CD4-positive, alpha-beta T cell treated with Interleukin-4 for 4 hours (primary cell): ENCODE measurements at places on chromosomes 13 and 19.

- no peak for DNase-seq
Observed at GRCh38 chr19:51803519-51803918, 8.6 kb downstream of the FPR3 start.

DNA sequence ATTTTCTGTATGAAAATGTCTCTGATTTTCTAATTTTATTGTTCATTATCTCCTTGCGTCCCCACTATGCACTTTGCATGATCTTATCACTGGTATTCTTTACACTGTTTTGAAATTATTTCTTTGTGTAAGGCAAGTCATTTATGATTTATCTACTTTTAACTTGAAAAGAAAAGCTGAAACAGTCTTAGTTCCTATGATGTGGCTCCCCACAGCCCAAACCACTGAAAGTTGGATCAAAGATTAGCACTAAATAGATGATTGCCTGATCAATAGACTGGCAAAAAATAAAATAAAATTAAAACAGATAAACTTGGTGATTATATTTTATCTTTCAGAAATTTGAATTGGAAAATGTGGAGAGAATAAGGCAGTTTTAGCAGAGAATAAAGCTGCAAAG is 1101.9 kb downstream of the PCDH9 start:
- no peak for DNase-seq

DNA sequence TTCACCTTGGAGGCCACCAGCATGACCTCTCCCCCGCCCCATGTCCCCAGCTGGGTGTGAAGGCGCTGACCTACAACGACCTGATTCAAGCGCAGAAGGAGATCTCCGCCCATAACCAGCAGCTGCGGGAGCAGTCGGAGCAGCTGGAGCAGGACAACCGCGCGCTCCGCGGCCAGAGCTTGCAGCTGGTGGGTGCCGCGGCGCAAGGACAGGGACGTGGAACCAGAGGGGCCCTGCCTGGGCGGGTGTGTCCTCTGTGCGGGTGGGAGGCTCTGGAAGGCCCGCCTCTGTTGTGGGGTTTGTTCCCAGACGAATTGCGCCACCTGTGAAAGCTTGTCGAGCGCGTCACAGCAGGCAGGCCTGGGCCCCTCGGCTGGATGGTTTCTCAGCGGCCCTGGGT is 22.3 kb downstream of the PLEKHJ1 start:
- DNase-seq = no peak

DNA sequence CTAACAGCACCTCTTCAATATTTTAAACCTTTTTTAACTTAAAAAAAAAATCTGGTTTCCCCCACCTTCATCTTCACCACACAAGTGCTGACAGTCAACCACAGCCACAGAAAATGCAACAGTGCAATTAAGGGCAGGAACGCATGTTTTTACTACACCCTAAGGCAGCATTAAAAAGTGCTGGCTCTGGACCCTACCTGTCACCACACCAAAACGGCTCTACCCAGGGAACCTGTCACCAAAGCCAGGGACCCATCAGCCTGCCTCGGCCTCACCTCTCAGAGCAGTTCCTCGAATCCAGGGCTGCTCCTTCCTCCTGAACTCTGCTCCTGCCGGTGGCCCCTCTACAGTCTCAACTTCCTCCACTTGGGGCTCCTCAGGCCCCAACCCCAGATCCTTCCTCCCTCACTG is 22.5 kb upstream of the SLC35E1 start:
- peak; percentile 57 for DNase-seq

DNA sequence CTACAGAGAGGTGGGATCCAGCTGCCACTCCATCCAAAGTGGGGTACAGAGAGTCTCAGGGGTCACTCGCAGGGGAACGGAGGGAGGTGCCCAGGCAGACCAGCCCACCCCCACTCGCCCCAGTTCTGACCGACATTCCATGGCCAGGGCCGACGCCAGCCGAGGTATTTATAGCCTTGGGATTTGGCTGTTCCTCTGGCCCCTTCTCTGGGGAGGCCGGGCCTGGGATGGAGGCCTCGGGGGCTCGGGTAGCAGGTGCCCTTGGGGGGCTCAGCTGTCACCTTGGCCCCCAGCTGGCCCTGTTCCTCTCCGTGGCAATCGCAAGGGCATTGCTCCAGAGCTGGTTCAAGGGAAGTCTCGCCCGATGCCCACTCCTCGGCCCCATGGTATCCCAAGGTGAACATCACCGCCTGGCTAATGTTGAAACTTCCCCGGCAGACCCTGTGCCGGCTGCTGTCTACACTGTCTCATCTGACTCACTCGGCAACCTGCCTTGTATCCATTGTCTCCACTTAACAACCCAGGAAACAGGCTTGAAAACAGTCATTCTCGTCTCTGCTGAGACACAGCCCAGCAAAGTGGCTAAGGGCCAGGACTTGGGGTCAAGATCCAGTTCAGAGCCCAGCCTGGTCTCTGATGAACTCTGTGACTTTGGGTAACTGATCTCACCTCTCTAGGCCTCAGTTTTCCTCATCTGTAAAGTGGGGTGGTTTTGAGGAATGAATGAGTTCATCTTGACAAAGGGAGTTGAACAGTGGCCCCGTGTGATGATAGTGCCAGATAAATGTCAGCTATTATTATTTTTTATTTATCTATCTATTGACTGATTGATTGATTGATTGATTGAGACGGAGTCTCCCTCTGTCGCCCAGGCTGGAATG is 9.7 kb downstream of the PRKACA start:
- no peak for DNase-seq

DNA sequence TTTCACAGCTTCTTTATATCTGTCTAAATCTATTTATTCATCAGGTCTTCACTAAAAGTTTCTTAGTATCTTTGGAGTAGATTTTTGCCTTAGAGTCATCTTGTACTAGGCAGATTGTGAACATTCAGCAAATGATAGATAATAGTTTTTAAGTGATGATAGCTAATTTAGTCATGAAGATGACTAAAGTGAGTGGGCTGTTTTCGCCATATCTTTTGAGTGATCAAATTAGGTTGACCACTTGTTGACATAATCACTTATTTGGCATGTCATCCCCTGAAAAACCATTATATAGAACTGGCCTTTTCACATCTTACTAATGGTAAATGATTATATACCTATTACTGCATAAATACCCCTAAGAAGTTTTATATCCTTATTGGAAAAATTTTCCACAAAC is 999.2 kb downstream of the PCDH17 start:
- DNase-seq = no peak

DNA sequence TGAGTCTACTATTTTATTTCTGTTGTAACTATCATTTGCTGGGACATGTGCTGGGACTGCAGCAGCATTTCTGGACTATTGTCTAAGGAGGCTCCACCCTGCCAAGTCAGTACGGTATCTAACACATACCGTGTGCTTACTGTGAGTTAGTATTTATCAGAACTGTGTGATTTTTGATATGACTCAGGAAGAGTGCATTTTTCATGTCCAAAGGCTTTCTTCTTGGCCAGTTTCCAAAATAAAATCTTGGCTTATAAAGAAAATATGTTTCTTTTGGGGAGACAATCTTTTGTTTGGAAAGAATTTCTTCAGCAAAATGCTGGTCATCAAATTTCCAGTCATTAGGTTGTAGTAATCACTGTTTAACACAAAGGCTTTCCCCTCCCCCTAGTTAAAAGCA is 11.6 kb downstream of the PARP4 start:
- no peak for DNase-seq

DNA sequence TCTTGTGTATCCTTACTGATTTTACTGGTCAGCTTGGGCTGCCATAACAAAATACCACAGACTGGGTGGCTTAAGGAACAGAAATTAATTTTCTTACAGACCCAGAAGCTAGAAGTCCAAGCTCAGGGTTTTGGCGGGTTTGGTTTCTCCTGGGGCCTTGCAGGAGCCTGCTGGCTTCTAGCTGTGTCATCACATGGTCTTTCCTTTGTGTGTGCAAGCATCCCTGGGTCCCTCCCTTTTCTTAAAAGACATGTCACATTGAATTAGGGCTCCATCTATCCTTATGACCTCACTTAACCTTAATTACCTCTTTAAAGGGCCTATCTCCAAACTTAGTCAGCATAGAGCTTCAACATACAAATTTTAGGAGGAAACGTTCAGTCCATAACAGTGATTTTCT is 23.4 kb downstream of the UBAC2 start:
- DNase-seq = no peak

- DNase-seq = no peak
Observed at GRCh38 chr19:35824150-35824549, 11.5 kb upstream of the PRODH2 start.

DNA sequence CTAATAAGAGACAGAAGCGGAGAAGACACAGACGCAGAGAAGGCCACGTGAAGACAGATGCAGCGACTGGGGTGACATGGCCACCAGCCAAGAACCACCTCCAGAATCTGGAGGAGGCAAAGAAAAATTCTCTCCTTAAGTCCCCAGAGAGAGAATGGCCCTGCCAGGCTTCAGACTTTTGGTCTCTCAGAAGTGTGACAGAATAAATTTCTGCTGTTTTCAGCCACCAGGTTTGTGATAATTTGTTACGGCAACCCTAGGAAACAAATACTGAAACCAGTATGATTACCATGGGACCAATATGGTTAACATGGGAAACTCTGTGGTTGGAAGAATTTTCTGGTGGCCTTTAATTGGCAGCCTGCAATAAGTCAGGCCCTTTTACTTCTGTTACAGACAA is 63.9 kb upstream of the DOCK9 start:
- DNase-seq = no peak

DNA sequence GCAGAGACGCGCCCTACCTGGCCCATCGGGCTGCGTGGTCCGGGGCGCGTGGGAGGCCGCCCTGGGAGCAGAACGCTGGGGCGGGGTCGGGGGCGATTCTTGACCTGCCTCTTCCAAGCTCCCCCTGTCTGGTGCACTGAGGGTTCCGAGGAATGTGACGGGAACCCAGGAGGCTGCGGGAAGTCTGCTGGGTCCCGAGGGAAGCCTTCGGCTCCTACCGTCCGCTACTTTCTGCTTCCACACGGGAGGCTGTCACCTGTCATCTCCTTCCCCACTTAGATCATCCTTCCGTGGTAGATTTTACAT is 781 bp upstream of the SPRYD7 start:
- DNase-seq = no peak

- DNase-seq = no peak
Observed at GRCh38 chr13:53807251-53807834, 778.7 kb downstream of the OLFM4 start.

GRCh38 chr19:56993851-56994250 is 125.9 kb upstream of the USP29 start:
- DNase-seq = no peak

- DNase-seq = no peak
Observed at GRCh38 chr19:18380843-18381242, 5.1 kb upstream of the GDF15 start.

DNA sequence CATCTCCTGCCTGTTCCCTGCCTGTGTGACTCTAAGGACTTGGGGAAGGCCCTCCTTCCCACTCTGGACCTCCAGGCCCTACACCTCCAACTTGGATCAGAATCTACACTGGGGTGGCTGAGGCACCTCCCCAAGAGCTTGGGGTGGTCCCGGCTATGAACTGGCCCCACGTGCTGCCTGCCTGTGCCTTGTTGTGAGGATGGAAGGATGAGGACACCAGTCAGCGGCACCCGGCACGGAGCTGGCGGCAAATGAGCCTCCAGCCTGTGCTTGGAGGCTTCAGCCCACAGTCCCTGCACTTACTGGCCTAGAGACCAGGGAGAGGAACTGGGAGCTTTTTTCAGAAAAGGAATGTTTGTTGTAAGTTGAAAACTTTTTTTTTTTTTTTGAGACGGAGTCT is 8.5 kb downstream of the AKAP8 start:
- DNase-seq = no peak

GRCh38 chr19:13689085-13689484 is 75.2 kb upstream of the MRI1 start:
- DNase-seq = peak; percentile 1

DNA sequence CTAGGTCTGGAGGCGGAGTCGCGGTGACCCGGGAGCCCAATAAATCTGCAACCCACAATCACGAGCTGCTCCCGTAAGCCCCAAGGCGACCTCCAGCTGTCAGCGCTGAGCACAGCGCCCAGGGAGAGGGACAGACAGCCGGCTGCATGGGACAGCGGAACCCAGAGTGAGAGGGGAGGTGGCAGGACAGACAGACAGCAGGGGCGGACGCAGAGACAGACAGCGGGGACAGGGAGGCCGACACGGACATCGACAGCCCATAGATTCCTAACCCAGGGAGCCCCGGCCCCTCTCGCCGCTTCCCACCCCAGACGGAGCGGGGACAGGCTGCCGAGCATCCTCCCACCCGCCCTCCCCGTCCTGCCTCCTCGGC is at the start of gene SLC5A5:
SLC5A5 (plus strand) TSS at position 68 of the 373 bp plus-strand sequence. CDS start 375 bp downstream, outside the sequence.
- no peak for DNase-seq

DNA sequence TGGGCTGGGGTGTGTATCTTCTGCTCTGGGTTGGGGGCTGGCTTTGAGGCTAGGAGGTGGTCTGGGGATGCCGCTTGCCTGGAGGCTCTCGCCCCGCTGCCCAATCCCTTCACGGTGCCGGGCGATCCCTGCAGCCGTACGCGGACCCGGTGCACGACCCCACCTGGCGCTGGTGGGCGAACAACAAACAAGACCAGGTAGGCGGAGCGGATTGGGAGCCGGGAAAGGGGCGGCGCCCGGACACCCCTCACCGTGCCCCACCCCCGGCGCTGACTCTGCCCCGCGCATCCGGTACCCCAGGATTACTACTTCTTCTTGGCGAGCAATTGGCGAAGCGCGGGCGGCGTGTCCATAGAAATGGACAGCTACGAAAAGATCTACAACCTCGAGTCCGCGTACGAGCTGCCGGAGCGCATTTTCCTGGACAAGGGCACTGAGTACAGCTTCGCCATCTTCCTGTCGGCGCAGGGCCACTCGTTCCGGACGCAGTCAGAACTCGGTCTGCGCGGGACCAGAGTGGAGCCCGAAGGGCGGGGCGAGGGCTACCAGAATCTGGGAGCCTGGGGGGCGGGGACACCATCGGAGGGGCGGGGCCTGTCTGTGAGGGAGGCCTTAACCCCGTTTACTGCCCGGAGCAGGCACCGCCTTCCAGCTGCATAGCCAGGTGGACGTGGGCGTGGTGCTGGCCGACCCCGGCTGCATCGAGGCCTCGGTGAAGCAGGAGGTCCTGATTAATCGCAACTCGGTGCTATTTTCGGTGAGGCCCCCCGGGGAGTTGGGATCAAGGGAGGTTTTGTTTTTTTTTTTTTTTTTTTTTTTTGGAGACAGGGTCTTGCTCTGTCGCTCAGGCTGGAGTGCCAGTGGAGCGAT is 12.1 kb upstream of the PSMD8 start:
- DNase-seq = peak; percentile 60

DNA sequence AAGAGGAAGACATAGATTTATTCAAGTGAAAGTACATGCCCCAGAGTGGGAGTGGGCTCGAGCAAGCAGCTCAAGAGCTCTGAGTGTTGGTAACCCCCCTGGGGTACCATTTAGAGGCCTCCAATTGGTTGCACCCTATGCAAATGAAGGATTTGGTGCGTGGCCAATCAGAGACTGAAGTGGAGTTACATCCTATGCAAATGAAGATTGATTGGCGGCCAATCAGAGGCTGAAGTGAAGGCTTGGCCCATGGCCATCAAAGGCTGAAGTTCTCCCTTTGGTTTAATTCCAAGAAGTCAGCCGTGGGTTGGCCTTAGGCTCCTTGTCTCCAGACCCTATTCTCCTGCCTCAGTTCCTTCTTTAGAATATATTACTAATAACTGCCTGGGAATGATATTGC is 12.9 kb upstream of the IGFL1 start:
- DNase-seq = no peak
